ENCODE measurements at places on chromosomes 11 and 22.

- H3K27ac ChIP-seq = peak overlapping the region; percentile 95
- H3K4me1 ChIP-seq = peaks cover 37% of the 10 kb centered on the region
- no peak for DNase-seq
- no peaks in the 10 kb centered on the region for H3K36me3 ChIP-seq
Measured at GRCh38 chr11:67469508-67469811, 409 bp upstream of the TMEM134 start.

DNA sequence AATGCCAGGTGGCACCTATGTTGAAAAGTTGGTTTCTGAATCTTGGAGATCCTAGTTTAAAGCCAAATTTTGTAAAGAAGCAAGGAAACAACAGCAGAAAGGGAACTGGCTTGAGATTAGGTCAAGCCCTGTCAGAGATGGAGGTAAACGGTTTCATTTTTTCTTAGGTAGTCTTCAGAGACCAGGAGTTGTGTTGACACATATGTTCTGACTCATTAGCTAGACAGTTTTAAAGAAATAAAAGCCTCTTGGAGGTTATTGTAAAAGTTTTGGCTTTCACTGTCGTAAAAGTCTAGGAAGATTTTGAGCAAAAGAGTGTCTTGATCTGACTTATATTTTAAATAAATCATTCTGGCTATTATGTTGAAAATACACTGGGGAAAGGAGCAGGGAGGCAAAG, 151.5 kb upstream of the CTSC start:
- DNase-seq = no peak
- H3K4me1 ChIP-seq = no peaks in the 10 kb centered on the region
- no peaks in the 10 kb centered on the region for H3K36me3 ChIP-seq
- H3K27ac ChIP-seq = no peak overlapping the region
- H3K27me3 ChIP-seq = no peaks in the 10 kb centered on the region

DNA sequence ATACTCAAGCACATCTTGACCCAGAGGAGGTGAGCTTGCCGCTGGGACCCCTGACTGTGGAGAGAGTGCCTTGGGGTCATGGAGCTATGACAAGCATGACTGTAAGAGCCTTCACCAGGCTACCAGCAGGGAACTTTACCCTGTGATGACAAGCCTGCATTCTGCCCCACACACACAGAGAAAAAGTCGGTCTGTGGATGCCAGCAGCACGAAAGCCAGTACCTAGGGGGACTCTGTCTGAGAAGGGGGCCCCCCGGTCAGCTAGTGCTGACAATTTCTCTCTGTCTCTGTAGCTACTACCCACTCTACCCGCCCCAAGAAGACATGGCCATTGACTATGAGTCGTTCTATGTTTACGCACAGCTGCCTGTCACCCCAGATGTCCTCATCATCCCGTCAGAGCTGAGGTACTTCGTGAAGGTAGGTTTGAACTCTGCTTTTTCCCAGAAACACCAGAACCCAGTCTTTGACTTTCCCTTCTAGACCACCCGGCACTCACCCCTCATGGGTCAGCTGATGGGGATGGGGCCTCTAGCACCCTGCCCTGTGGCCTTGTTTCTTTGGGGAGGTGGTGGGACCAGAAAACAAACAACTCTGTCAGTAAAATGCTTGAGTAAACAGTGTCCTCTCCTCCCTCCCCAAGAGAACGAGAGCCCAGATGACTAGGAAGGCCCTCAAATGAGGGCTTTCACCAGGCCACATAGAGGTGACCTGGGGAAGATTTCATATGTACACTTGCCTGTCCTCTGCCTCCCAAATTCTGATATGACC, 18.9 kb upstream of the CDC42EP2 start:
- H3K4me1 ChIP-seq = peaks cover 88% of the 10 kb centered on the region
- H3K27me3 ChIP-seq = no peaks in the 10 kb centered on the region
- H3K27ac ChIP-seq = peak overlapping the region; percentile 90
- no peaks in the 10 kb centered on the region for H3K36me3 ChIP-seq

DNA sequence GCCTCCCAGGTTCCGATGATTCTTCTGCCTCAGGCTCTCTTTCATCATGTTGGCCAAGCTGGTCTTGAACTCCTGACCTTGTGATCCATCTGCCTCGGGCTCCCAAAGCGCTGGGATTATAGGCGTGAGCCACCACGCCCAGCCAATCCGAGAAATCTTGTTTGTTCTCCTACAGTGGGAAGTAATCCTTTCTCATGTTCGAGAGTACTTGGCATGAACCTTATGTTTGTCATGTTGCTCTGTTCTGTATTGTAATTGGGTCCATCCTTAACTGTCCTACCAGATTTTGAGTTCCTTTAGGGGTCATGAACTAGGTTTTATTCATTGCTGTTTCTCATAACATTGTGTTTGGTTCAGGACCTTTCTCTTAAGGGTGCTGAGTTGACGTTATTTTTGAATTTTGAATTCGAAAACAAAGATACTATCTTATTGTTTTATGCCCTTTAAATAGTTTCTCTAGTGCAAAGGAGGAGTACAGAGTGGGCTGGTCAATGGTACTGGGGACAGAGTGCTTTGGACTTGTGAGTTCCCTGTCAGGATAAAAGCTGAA, 113.4 kb upstream of the RRM1 start:
- H3K4me1 ChIP-seq = peaks cover 29% of the 10 kb centered on the region
- peaks cover 5% of the 10 kb centered on the region for H3K27me3 ChIP-seq
- DNase-seq = no peak
- H3K4me3 ChIP-seq = no peak overlapping the region

GRCh38 chr11:109819410-109819809, 273.8 kb upstream of the ZC3H12C start:
- H3K4me3 ChIP-seq = no peak overlapping the region
- H3K27ac ChIP-seq = no peak overlapping the region
- H3K36me3 ChIP-seq = no peaks in the 10 kb centered on the region
- no peaks in the 10 kb centered on the region for H3K27me3 ChIP-seq
- H3K4me1 ChIP-seq = no peaks in the 10 kb centered on the region

DNA sequence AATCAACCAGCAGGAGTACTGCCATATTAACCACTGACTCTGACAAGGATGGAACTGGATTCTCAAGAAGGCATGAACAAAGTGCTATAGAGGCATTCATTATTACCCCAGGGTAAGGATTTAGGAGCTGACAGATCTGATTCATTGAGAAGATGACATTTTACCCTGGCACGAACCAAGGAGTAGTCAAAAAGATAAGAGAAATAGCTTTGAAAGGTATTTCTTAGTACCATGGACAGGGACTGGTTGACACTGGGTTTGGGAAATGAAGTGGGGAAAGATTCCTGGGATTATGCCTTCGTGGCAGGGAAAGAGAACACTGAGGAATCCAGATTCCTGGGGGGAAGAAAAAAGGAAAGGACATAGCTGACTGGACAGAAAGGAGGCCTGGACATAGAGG, 5.1 kb upstream of the SAAL1 start:
- H3K27ac ChIP-seq = no peak overlapping the region
- H3K4me3 ChIP-seq = no peak overlapping the region
- H3K36me3 ChIP-seq = no peaks in the 10 kb centered on the region

DNA sequence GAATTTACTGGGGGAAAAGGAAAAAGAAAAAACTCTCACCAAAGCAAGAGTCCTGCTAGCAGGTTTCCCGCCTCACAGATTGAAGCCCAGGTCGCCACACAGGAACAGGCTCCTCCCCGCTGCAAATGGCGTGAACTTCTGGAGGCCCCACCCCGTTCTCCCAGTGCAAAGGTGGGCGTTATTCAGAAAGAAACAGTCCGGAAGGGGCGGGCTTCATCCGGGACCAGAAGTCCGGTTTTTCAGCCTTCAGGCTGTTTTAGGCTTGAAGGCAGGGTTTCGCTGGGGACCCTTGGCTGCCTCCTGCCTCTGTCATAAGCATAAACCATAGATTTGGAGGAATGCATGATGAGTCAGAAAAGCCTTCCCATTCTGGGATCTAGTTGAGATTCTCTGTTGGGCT, 148.3 kb upstream of the POU2AF2 start:
- H3K27ac ChIP-seq = no peak overlapping the region
- H3K36me3 ChIP-seq = no peaks in the 10 kb centered on the region
- no peaks in the 10 kb centered on the region for H3K4me1 ChIP-seq
- peaks cover 18% of the 10 kb centered on the region for H3K27me3 ChIP-seq

DNA sequence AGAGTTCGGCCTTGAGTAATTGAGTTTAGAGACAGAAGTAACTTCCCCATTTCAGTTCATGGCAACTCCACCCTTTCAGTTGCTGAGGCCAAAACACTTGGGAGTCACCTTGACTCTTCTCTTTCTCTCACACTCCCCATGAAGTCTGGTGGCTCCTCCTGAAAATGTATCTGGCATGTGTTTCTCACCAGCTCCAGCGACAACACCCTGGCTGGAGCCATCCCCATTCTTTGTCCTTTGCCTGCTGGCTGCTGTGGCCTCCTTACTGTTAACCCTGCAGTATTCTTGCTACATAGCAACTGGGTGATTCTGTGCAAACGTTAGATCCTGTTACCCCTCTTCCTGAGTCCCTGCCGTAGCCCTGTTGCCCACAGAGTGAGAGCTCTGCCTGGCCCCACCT, 23.8 kb downstream of the SLC6A5 start:
- no peak overlapping the region for H3K27ac ChIP-seq
- peaks cover 3% of the 10 kb centered on the region for H3K27me3 ChIP-seq
- H3K4me3 ChIP-seq = no peak overlapping the region
- DNase-seq = no peak
- no peaks in the 10 kb centered on the region for H3K36me3 ChIP-seq

- no peak overlapping the region for H3K4me3 ChIP-seq
- no peak for DNase-seq
- H3K36me3 ChIP-seq = no peaks in the 10 kb centered on the region
- H3K4me1 ChIP-seq = no peaks in the 10 kb centered on the region
Measured at GRCh38 chr11:5486421-5486820, 2.1 kb upstream of the OR52D1 start.

Measured in left ventricle myocardium inferior (tissue), 1 donor.